ENCODE measurements at places on chromosomes 7 and 10.

GRCh38 chr7:149703044-149703650 is 70.2 kb downstream of the ZNF467 start:
- no peak for DNase-seq

- peak; percentile 30 for DNase-seq
These were observed 8.7 kb downstream of the GNB2 start for GRCh38 chr7:100682228-100682741.

GRCh38 chr7:74178632-74179031 is 4.5 kb downstream of the EIF4H start:
- DNase-seq, result no peak

GRCh38 chr7:98624846-98625420 is 7.8 kb downstream of the NPTX2 start:
- no peak for DNase-seq

DNA sequence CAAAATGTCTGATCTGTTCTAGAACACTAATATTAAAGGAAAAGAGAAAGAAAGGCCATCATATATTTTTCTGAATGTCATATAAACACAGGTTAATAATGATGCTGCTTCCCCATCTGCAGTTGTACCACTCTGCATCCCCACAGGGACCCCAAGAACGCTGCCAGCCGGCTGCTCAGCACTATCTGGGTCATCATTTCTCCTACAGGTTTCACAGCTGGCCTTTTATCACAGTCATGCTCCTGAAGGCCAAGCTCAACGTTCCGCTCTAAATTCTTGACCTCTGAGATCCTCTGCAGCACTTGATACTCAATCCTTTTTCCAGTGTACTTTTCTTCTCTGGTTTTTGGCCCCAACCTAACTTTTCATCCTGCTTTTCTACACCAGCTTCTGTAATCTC is 4.8 kb downstream of the IDI1 start:
- no peak for DNase-seq

- no peak for DNase-seq
These were observed 23.6 kb downstream of the TSPAN15 start for GRCh38 chr10:69474742-69475432.

GRCh38 chr10:54758791-54759190 is 42.2 kb downstream of the PCDH15 start:
- no peak for DNase-seq

DNA sequence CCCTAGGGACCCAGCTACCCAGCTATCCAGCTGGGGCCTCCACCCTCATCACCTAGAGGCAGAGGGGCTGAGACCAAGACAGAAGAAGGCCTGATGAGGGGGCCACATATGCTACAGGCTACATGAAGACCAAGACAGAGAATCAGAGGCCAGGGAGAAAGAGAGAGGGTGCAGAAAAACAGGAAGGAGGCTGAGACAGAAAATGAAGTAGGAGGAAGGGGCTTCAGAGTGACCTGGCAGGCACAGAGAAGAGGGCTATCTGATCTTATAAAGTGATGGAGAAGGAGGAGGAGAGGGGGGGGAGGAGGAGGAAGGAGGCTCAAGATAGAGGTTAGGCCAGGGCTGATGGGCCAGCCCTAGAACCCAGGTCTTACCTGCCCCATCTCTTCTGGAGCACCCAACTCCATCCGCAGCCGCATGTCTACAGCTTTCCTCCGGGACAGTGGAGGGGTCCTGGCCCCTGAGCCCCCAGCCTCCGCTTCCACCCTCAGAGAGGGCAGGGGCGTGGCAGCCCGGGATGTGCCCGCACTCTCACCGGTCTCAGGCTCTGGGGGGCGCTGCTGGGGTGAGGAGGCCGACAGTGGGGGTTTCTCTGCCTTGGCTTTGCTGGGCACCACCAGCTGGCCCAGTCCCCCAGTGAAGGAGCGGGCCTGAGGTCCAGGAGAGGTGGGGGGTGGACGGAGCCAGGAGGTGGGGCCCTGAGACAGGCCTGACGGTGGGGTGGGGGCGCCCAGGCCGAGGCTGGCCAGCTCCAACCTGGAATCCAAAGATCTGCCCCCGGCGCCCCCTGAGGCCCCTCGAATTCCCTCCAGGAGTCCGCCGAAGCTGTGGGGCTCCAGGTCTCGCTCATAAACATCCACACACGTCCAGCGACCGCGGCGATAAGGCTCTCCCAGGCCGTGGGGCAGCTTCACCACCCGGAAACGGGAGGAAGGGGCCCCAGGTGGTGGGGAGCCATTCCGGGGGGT is 1.8 kb downstream of the TSC22D4 start:
- DNase-seq, result no peak

DNA sequence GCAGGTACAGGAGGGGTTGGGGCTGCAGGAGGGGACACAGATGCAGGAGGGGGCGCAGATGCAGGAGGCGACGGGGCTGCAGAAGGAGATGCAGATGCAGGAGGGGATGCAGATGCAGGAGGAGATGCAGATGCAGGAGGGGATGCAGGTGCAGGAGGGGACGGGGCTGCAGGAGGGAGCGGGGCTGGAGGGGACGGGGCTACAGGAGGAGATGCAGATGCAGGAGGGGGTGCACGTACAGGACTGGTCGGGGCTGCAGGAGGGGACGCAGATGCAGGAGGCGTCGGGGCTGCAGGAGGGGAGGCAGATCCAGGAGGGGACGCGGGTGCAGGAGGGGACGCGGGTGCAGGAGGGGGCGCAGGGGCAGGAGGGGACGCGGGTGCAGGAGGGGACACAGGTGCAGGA is 66.5 kb downstream of the VWA2 start:
- DNase-seq, result no peak

Measured in right hindlimb (tissue), 1 donor.